ENCODE measurements at places on chromosomes 2 and 18. TPM values are rescaled to one million over a fixed set of nuclear protein-coding genes. Genes with fewer than 3 reads are reported as not detected.
A peak's percentile ranks its signal among the peaks of the same experiment; 100 is the strongest.

- no peak for DNase-seq
Observed at GRCh38 chr2:129490641-129491040, 488.8 kb upstream of the RAB6C start.

DNA sequence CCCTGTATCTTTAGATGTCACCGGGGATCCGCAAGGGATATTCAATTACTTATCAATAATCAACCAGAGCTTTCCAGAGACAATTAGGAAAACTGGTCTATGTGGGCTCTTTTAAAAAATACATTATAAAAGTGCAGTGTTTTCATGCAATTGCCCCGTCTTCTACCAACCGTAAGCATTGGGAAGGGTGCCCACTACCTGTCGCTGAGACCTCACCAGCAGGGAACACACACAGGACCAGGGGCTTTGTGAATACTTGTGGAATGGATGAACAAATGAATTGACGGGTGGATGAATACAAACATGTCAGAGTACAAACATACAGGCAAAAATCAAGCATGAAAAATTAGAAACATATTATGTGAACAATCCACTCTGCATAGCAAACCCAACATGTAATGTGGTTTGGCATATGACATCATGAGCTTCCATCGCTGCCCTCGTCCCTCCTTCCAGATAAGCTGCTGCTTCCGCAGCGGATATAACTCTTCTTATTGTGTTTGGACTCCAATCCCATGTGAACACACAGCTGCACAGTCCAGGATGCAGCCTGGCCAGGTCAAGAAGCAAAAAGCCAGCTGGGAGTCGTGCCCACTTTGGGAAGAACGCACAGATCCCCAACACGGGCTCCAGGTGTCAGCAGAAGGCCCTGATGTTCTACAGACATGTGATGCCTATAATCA is 5.3 kb downstream of the FHL2 start:
- peak; percentile 96 for DNase-seq

GRCh38 chr18:9506046-9506792 is 30.9 kb downstream of the RALBP1 start:
- DNase-seq: peak; percentile 39

DNA sequence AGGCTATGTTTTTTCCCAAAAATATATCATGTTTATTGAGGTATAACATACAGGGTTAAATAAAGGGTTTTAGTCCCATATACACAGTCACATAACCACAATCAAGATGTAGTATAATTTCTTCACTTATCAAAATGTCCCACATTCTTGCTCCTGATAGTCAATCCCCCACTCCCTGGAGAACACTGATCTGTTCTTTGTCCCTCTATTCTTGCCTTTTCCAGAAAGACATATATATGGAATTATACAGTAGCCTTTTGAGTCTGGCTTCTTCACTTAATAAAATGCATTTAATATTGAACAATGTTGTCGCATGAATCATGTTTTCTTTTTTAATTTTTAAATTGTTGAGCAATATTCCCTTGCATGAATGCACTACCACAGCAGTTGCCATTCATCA is 1059.7 kb downstream of the TSN start:
- no peak for DNase-seq

Gene TWIST2
- 15.8 TPM for total RNA-seq

GRCh38 chr18:8868276-8868675 is 162.9 kb downstream of the MTCL1 start:
- DNase-seq: no peak

DNA sequence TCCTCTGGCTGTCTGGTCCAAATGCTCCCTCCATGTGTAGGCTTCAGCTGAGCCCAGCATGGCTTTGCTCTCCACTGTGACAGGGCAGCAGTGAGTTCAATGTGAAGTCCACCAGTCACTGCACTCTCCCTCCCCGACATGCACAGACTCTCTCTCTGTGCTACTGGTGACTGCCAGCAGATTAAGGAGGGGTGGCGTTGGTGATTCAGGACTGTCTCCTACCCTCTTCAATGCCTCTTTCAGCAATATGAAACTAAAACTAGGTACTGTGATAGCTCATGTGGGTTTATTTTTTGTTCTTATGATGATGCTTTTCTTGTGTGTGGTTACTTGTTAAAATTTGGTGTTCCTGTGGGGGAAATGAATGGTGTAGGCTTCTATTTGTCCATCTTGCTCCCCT is 201.0 kb upstream of the RBMS1 start:
- no peak for DNase-seq

Gene CREB1
- 52.4 TPM for total RNA-seq

Gene UBE2F
- total RNA-seq: 49.8 TPM

Gene C2orf92
- total RNA-seq: 2.0 TPM

GRCh38 chr2:159497256-159497655 is 119.1 kb downstream of the BAZ2B start:
- DNase-seq: peak; percentile 86

Gene DLX1
- 0.41 TPM for total RNA-seq

GRCh38 chr18:13216711-13217465 is 1.7 kb upstream of the LDLRAD4 start:
- DNase-seq: no peak

DNA sequence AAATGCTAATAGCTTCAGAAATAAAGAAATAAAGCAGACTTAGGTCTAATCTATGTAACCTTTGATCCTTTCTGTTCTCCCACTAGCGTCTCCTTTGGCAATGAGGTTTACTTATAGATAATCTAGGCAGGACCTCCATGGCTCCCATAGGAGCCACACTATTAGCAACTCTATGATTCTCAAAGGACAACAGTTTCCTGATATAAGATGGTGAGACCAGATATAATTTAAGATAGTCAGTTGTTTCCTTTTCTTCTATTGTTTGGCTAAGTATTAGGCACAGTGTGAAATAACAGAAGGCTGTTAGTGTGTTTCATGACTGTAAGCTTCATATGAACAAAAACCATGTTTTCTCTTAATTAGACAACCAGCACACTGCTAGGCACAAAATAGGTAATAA is 58.7 kb upstream of the SCN9A start:
- no peak for DNase-seq

- DNase-seq: no peak
Observed at GRCh38 chr18:57640749-57641148, 19.1 kb upstream of the NARS1 start.

- no peak for DNase-seq
Observed at GRCh38 chr2:207153266-207153975, 12.3 kb downstream of the KLF7 start.

Gene MATN3
- 1.1 TPM for total RNA-seq

- peak; percentile 58 for DNase-seq
Observed at GRCh38 chr2:75465317-75465984, 95.3 kb downstream of the EVA1A start.

- DNase-seq: peak; percentile 44
Observed at GRCh38 chr2:192534072-192534471, 339.3 kb upstream of the TMEFF2 start.

- DNase-seq: peak; percentile 13
Observed at GRCh38 chr2:163132850-163133249, 294.3 kb upstream of the KCNH7 start.

GRCh38 chr2:185757356-185757755 is 18.8 kb downstream of the FSIP2 start:
- peak; percentile 4 for DNase-seq

- DNase-seq: peak; percentile 89
Observed at GRCh38 chr2:106030287-106031268, 163.5 kb downstream of the UXS1 start.

GRCh38 chr2:200322607-200323006 is 16.1 kb downstream of the SPATS2L start:
- no peak for DNase-seq

Gene AMMECR1L
- 12.4 TPM for total RNA-seq

DNA sequence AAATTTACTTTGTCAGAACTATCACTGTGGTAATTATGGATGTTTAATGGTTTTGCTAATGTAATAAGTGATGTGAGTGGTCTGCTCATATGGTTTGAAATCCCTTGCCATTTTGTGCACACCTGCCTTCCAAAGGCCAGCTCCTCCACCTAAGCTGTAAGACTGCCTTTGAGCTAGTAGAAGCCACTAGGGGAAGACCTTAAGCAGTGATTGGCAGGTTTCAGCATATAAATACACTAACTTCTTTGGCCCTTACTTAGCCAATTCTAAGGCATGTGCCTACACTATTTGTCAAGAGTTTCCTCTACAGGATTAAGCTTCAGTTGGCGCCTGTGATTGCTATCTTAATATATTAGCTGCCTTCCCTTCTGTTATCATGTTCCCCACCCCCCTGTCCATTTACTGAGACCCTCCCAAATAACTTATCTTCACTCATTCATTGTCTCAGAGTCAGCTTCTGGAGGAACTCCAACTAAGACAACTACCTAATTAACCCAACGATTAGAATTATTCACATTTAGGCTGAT is 141.1 kb downstream of the MBD5 start:
- no peak for DNase-seq

Gene GPR39
- 12.7 TPM for total RNA-seq

- DNase-seq: no peak
Observed at GRCh38 chr2:127860130-127860529, 2.2 kb upstream of the POLR2D start.

GRCh38 chr2:119638685-119639554 is 40.1 kb upstream of the TMEM177 start:
- no peak for DNase-seq

DNA sequence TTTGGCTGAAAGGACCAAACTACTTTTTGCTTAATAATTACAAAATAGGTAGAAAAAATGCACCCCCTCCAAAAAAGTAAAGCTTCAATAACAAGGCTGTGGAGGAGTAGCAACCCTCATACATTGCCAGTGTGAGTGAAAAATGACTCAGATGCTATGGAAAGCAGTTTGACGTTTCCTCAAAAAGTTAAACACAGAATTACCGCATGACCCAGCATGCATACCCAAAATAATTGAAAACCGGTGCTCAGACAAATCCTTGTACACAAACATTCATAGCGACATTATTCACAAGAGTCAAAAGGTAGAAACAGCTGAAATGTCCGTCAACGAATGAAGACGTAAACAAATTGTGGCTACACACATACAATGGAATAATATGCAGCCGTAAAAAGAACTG is 38.8 kb upstream of the DAPL1 start:
- DNase-seq: no peak

GRCh38 chr2:18245375-18245774 is 315.1 kb downstream of the RDH14 start:
- no peak for DNase-seq

- DNase-seq: no peak
Observed at GRCh38 chr2:101463421-101463820, 11.5 kb downstream of the RFX8 start.

GRCh38 chr2:159807183-159808031 is 9.4 kb upstream of the CD302 start:
- DNase-seq: peak; percentile 65

Gene ALLC
- not detected for total RNA-seq

GRCh38 chr2:32755666-32756065 is 127.8 kb downstream of the TTC27 start:
- DNase-seq: no peak

- no peak for DNase-seq
Observed at GRCh38 chr2:204591225-204591624, 46.0 kb downstream of the PARD3B start.

DNA sequence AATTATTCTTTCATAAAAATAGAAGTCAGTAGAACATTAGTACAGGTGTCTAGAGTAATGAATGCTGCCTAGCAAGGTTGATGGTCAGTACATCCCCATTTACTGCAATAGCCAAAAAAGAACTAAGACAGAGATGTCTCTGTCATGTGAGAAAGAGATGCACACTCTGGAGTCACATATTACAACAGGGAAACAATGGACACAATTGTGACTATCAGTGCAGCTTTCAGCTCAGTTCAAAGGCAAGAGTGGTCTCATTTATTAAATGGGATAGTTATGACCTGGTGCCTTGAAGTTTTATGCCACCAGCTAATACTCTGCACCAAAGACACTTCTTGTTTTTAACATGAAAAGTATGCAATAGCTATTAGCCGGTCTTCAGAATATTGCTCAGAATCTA is 194.9 kb upstream of the CHAC2 start:
- no peak for DNase-seq

GRCh38 chr18:6650747-6651146 is 78.8 kb upstream of the ARHGAP28 start:
- DNase-seq: no peak

Gene AGXT
- total RNA-seq: not detected

Gene IL37
- not detected for total RNA-seq

GRCh38 chr2:240586919-240587800 is 626 bp downstream of the CAPN10 start:
- DNase-seq: no peak

GRCh38 chr2:52264911-52265310 is 1233.0 kb upstream of the NRXN1 start:
- no peak for DNase-seq

DNA sequence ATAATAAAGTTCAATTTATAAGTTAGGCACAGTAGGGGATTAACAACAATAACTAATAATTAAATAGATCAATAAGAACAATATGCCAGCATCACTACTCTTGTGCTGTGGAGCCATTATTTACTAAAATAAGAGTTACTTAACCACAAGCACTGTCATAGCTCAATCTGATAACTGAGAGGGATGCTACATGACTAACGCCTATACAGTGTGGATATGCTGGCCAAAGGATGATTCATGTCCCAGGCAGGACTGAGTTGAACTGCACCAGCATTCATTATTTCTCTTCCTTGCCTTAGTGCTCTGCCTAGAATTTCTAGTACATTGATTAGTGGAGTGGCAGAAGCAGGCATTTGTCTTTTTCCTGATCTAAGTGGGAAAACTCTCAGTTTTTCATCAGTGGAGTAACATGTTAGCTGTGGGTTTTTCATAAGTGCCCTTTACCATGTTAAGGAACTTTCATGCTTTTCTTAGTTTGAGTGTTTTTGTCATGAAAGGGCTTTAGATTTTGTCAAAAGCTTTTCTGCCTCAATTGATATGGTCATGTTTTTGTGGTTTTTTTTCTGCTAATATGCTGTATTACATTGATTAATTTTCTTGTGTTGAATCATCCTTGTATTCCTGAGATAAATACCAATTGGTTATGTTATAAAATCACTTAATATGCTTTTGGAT is 21.7 kb downstream of the KIAA1328 start:
- peak; percentile 90 for DNase-seq

GRCh38 chr18:77061946-77062517 is 70.6 kb downstream of the MBP start:
- no peak for DNase-seq
